ENCODE measurements at places on chromosomes 3 and 15.

DNA sequence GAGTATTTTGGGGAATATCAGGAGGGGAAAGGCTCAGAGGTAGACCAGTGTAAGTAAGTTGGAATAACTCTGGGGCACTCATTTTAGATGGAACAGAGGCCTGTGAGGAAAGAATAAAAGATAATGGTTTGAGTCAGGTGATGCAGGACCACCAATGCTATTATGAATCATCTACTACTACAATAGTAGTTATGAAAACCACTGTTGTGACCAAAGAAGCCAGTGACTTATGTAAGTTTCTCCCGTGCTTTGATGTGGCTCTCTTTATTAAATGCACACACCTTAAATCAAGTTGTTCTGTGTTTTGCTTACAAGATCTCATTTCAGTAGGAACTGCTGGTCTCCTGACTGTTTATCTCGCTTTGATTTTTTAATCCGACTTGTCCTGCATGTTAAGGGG is 13.1 kb upstream of the GUCA1C start:
- DNase-seq: no peak

DNA sequence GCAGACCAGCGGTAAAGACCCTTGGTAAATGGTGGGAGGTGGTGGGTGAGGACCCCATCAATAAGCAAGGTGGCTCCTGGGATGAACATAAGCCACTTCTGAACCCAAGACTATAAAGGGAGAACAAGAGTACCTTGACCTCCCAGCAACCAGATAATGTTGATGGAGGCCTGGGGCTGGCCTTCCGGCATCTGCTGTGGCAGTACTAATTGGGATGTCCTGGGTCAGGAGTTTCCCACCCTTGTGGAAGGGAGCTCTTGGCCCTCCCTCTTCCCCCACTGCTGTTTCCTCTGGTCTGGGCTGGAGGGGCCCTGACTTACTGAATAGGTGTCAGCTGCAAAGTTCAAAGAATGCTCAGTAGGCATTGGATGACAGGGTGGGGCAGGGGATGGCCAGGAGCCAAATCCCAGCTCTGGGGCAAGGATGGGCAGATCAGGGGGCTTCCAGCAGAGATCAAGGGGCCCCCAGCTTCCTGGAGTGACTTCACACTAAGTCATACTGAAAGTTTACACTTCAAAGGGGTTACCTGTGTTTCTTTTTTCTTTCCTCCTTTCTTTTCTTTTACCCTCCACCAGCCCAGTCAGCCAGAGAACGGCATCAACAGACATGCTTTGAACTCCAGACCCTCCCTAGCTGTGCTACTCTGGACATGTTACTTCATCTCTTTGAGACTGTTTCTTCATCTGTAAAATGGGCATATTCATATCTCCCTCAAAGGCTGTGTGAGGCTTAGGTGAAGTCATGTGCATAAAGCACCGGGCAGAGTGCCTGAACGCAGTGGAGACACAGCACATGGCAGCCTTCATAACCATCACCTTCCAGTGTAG is 1.5 kb downstream of the RBP1 start:
- DNase-seq: no peak

DNA sequence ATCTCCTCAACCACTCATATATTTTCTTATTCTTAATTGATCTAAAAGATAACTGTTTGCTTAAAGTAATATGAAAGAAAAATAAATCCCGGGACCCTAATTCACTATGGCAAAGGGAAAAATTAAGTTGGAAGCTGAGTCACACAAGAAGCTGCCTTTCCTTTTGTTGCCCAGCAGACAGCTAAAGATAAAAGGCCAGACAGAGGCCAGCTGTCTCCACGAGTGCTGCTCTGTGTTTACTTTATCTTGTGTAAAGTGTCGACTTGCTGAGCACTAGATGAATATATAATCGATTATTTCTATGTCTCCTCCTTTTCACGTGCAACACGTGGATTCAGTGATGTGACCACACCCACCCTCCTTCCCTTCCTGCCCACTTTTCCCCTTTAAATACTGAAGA is 52.8 kb upstream of the NSMCE3 start:
- DNase-seq: no peak

GRCh38 chr3:55471522-55472280 is 15.4 kb downstream of the WNT5A start:
- no peak for DNase-seq

DNA sequence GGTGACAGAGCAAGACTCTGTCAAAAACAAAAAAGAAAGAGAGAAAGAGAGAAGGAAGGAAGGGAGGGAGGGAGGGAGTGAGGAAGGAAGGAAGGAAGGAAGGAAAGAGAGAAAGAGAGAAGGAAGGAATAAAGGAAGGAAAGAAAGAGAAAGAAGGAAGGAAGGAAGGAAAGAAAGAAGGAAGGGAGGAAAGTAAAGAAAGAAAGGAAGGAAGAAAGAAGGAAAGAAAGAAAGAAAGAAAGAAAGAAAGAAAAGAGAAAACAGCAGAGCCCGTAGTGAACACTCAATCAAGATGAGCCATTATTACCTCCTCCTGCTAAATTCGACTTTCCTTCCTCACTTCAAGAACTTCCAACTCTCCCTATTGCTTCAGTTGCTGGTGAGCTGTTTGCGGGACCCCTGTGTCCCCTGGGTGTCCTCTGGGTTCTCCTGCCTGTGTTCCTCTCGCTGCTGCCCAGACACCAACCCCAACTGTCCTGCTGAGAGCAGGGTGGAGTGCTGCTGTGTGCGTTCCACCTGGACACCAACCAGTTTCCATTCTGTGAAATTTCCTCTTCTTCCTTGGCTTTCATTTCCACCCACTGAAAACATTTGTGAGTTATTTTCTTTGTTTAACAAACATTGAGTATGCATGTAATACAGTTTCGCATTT is 266.4 kb downstream of the FAM43A start:
- no peak for DNase-seq

- no peak for DNase-seq
Observed at GRCh38 chr3:23068016-23068728, 135.0 kb upstream of the UBE2E2 start.

GRCh38 chr3:125051205-125051604 is 4.6 kb downstream of the HEG1 start:
- DNase-seq: no peak

DNA sequence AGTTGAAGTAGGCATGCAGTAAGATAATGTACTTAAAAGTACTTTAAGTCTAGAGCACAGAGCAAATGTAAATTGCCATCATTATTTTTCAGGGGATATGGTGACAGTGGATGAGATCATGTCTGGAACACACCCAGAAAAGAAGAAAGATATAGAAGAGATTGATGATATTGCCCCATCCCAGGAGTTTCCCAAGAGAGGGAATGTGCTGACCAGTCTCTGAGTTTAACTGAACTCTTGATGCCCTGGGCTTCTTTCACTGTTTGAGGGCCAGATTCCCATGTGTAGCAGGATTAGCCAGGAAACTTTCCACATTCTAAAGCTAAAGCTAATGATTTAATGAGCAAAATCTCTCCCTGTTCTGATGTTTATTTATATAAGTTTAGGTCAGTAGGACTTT is 366.8 kb upstream of the UMPS start:
- DNase-seq: no peak

- no peak for DNase-seq
Observed at GRCh38 chr3:26560081-26560480, 62.5 kb upstream of the LRRC3B start.

Data from mucosa of gallbladder (tissue), 1 donor.